ENCODE measurements at places on chromosomes 11 and 22.

DNA sequence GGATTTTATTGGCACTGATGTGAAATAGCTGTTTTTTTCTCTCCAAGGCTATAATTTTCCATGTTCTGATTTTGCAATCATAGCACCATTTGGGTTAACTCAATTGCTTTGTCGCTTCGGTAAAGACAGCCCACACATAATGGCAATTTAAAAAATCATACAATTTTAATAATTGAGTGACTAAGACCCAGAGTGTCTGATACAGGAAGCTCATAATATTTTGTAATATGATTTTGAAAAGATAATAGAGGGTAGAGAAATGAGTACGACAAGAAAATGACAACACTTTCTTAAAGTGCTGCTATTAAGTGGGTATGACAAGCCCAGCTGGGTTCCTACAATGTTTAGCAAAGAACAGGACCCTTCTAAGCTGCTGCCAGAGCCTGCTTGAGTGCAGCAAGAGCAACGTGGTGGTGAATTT is 439.1 kb downstream of the METTL15 start:
- DNase-seq = no peak

DNA sequence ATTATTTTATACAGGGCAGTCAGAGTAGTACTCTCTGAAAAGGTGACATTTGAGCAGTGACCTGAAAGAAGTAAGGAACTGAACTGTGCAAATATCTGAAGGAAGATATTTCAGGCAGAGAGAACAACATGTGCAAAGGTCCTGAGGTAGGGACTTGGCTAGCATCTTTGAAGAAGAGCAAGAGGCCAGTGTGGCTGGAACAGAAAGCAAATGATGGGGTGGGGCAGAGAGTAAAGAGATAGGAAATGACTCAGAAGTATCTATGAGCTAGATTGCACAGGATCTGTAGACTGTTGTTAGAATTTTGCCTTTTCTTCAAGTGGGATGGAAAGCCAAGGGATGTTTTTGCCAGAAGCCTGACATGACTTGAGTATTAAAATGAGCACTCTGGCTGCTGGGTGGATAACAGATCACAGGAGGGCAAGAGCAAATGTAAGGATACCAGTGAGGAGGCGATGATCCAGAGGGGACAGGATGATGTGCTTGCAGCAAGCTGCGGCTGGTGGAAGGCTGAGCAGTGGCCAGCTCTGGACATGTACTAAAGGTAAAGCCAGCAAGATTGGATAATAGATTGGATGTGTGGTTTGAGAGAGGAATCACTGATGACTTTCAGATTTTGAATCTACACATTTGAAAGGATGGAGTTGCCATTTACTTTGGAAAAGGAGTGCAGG is 33.2 kb upstream of the TTC12 start:
- DNase-seq = no peak

DNA sequence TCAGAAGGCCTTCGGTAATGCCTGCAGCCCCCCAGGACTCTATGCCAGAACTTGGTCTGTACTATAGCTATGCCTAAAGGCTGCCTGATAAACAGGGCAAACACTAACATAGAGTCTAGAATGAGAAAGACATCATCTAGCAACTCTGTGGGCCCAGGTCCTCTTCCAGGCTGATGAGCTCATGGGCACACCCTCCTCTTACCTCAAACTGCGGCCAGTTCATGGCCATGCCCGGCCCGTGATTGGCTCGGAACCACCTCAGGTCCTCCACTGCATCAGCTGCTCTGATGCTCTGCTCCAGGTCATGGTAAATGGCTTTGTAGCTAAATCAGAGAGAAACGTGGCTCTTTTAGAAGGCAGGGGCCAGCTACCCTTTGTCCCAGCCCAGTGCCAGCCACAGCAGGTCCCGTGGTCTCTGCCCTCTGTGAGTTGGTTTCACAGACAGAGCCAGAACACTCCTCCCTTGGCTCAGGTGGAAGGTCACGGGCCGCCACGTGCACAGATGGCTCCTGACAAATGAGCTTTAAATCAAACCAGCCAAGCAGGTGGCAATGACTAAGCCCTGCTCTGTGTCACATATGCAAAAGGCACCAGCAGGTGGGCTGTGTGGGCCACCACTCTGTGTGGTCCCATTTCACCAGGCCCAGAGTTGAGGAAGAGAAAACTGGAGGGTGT is 25.0 kb upstream of the ARFGAP3 start:
- DNase-seq = no peak

DNA sequence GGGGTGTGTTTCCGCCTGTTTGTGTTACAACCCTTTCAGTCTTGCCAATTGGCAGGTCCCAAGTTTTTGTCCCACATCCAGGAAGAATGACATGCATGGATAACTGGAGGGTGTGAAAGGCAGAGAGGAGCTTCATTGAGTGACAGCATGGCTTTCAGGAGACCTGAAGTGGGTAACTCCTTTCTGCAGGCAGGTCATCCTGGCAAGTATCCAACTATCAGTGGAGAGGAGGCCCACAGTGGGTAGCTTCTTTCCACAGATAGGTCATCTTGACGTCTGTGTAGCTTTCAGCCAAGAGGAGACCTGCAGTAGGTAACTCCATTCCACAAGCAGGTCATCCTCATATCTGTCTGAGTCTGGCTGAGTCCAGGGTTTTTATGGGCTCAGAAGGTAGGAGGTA is 1268.8 kb upstream of the CNTN5 start:
- DNase-seq = no peak

DNA sequence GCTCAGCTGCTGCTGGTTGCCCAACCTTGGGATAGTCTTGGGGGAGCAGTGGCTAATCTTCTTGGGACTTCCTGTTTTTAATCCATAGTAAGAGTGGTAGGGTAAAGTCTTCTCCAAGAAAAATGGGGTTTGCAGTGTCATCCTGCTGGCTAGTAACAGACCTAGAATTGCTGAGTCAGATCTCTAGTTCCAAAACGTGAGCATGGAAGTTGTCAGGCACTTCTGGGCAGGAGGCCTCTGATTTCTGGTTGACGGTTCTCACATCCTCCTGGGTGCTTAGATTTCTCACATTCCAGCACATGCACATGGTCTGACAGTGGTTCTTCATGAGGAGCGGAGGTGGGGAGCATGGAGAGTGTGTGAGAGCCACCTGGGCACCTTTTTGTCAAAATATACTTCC is 410.0 kb downstream of the OPCML start:
- no peak for DNase-seq

DNA sequence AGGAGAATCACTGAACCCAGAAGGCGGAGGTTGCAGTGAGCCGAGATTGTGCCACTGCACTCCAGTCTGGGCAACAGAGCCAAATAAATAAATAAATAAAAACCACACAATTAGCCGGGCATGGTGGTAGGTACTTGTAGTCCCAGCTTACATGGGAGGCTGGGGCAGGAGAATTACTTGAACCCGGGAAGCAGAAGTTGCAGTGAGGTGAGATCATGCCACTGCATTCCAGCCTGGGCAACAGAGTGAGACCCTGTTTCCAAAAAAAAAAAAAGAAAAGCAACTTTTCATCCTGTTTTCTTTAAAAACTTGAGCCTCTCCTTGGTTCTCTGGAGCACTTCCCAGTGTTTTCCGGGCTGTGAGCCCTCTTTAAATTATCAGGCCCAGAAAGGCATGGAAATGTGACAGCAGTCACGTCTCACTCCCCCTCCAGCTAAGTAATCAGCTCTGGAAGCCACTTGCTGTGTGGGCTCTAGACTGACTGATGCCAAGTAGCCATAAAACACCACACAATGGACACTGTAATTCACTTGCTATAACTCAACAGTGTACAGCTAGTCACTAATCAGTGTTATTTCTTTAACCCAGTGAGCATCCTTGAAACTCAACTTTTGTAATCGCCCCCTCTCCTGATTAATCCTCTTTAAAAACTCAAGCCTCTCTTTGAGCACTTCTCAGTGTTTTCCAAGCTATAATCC is 13.0 kb upstream of the MCHR1 start:
- DNase-seq = no peak

DNA sequence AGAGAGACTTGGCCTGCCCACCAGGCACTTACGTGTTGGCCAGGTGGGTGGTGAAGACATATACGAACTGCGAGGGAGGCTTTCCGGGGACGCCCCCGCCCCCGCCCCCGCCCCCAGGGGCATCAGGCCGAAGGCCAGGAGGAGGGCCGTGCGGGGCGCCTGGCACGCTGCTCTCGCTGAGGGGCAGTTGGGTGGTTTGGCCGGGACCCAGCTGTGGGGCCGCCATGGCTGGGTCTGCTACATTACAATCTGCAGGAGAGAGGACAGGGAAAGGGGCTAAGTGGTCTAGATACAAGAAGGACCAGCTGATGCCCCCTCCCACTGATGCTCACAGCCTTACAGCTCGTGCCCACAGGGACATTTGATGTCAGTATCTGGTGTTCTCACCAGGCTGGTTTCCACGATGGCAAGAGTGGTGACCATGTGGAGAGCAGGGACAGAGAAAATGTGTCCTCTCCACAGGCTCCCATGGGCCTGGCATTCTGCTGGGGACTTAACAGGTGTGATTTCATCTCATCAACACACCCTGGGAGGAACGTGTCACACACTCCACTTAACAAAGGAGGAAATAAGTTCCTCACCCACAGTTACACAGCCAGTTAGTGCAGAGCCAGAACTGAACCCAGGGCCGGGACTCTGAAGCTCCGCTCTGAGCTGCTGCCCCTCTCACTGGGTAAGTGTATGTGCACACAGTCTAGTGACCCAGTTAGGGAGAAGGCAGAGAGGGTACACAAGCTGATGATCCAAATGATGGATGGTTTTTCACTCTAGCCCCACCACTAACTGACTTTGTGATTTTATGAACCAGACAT is 19.7 kb downstream of the CXCR5 start:
- no peak for DNase-seq

- no peak for DNase-seq
Observed at GRCh38 chr11:80239217-80239616, 798.4 kb upstream of the TENM4 start.

DNA sequence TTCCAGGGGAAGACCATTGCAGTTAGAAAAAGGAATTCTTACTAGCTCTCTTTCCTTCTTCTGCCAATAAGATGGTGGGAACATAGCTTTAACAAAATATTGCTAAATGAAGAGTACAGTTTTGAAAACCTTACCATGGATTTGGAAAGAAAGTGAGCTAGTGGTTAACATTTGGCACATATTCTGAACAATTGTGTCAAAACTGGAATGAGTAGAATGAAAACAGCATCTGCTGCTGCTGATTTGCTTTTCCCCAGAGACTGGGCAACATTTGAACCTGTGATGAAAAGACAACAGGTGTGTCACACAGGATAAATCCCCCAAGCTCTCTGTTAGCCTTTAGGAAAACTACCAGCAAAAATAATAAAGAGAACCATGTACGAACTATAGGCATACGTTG is 761.4 kb downstream of the KCNA4 start:
- no peak for DNase-seq
